ENCODE measurements at places on chromosomes 1 and 21.

- no peak for DNase-seq
These were observed 48.0 kb upstream of the NHLH2 start for GRCh38 chr1:115888976-115889375.

GRCh38 chr1:46153732-46154131, 21.2 kb upstream of the TSPAN1 start:
- no peak for DNase-seq

DNA sequence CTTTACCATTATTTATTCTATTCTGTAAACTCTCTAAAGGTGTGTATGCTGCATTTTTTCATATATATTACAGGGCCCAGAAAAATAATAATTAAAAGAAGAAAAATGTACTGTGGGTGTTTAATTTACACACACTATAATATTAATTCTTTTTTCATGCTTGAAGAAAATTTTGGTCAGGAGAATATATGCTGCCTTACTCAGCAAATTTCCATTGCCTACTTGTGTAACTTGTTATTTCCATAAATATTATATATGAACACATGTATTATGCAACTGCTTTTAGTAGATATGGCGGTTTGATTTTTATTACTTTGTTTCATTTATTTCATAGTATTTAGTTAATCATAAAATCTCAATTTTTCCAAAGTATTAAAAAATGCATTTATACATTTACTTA, 46.4 kb upstream of the SERPINC1 start:
- DNase-seq: no peak

GRCh38 chr1:29113413-29114117, 10.1 kb downstream of the TMEM200B start:
- DNase-seq: no peak

GRCh38 chr1:246295340-246295739, 211.7 kb downstream of the SMYD3 start:
- no peak for DNase-seq

DNA sequence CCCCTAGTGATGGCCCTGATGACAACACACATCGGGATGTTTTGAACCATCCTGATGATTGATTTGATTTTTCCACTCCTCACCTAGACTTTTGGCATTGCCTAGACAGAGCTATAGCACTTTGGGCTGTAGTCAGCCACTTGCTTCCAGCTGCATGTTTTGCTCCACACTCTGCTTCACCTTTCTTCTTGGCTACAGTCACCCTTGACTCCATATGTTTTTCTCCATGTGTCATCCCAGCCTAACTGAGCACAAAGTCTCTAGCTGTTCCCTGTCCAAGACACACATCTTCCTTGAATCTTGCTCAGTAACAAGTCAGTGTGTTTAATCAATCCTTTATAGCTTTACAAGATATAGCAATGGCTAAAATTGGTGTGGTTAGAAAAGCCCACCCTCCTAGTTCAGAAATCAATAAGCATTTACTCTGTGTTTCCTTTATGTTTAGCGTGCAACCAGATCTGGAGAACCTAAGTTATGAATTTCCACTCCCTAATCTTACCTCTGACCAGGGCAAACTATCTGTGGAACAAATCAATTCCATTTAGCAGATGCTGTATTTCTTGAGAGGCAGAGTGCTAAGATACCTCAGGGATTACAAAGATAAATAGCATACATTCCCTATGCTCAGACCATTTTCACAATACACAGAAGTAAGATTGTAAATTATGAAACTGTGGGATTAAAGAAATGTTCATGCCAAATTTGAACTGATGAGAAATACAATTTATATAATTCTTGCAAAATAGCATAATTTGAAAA, 98.4 kb upstream of the LYPLAL1 start:
- no peak for DNase-seq
